ENCODE measurements at places on chromosomes 12 and 14.

GRCh38 chr12:110921262-110921661 is 883 bp upstream of the MYL2 start:
- DNase-seq, result peak; percentile 83

DNA sequence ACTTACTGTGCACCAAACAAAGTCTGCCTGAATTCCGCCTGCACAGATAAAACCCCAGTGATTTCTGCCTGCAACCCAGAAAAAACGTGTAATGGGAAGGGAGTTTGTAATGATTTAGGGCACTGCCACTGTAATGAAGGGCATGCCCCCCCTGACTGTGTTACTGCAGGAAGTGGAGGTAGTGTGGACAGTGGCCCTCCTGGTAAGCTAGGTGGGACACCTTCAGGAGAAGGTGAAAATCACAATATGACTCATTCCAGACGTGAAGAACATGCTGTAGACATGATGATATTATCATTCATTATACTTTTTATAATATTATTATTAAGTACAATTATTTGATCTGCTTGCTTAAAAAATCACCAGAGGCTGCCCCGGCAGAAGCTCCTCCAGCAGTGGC is 59.2 kb downstream of the MAPKAPK5 start:
- no peak for DNase-seq

GRCh38 chr14:35576260-35576659 is 42.3 kb downstream of the INSM2 start:
- DNase-seq, result no peak

DNA sequence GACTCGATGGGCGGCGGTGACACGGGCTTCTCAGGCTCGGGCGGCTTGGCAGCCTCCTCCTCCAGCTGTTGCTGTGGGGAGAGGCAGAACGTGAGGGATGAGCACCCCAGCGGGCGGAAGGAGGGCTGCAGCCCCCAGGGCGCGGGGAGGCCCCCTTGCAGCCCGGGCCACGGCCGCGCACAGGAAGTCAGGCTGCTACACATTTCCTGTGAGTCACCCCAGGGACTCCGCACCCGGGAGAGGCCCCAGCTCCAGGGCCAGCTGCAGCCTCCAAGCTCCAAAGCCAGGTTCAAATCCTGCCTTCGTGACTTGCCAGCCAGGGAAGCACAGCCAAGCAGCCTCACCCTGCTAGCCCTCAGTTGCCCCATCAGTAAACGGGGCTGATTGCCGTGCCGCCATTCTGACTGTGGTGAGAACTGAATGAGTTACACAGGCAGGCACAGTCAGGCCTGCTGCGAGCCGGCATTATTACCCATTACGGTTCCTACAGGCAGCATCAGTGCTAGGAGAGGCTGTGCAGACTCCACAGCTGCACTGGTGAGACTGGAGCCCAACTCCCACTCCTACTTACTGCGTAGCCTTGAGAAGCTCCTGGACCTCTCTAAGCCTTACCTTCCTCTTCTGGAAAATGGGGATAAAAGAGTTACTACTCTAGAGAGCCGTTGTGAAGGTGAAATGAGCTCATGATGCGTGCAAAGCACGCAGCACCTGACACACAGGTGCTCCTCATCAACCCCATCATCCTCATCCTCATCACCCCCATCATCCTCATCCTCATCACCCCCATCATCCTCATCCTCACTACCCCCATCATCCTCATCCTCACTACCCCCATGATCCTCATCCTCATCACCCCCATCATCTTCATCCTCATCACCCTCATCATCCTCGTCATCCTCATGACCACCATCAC is 100.9 kb downstream of the NCOR2 start:
- DNase-seq, result peak; percentile 67

DNA sequence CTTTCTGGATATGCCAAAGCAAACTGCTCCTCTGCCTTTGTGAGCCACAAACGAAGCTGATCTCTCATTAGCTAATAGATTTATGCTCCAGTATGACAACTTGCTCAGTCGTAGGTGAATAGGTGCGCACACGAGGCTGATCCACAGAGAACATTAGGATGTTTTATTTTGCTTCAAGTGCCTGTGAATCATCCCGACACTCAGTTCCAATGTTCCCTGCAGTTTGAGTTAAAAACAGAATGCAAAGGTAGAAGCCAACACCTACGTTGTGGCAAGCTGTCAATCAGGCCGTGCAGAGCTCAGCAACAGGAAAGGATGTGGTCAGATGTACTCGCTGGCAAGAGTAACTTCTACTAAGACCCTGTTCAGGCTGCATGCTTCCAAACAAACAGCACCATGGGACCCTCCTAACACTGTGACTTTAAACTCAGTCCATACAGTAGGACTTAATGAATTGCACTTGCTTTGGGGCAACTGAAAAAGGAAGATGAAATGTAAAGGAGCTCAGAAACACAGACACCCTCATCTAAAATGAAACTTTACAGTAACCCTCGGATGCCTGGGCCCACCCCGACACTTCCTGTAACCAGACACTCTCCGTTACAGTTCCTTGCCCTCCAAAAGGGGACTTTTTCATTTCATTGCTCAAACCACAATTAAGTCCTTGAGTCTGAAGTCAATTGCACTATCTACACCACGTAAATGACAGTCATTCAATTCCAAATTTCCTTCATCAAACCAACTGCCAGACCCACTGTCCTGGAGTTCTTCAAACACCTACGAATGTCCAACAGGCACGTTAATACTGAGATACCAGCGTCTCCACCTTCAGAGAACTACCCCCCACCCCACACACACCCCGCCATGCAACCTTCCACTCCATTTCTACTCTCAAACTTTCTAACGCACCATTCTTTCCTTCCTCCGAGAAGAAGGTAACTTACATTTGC is 1.6 kb downstream of the CCDC88C start:
- DNase-seq, result no peak

GRCh38 chr12:115872919-115873357 is 404.6 kb downstream of the MED13L start:
- DNase-seq, result no peak

DNA sequence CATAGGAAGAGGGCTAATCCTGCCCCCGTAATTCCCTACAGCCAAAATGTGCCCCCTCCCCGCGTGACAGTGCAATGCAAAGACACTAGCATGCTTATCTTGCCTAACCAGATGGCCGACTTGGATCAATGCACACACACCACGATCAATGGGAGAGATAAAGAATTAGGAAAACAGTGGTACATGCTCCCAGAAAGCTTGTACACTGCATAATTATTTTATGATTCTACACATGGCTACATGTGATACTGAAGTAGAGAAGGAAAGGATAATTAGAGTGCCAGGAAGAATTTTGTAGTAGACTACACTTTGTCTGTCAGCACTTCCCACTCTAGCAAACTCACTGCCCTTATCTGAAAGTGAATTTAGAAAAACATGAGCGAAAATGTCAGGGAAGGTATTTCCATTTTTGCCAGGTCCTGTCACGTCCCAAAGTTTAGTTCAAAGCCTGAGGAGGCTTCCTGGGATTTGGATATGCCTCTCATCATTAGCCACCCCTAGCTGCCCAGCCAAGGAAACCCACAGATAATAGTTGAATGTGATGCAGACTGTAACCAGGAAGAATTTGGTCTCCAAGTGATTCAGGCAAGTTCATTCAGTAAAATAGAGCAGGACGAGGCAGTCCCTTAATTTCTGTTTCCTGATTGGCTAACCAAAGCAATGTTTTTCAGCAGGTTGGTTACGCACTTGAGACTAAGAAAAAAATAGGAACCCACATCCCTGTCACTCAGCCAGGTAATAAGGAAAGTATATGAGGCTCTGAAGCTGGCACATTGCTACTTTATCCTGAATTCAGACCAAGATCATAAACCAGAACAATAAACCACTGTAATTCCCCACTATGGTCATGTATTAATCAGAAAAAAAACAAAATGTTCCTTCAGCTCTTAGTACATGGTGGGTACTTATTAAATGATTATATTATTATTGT is 199.6 kb upstream of the OTX2 start:
- peak; percentile 13 for DNase-seq

DNA sequence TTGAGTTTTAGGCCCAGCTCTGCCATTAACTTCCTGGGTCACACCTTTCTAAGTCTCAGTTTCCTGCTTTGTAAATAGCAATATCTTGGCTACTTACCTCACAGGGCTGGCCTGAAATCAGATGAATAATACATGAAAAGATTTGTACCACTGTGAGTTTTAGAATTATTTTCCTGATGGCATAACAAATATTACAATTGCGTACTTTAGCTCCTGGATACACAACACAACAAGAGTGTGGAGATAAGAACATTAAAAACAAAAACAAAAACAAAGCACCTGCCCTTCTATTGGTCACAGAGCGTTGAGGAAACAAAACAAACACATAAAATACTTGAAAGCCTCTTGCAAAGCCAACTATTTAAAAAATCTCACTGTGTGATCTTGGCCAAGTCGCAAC is 4.9 kb upstream of the HDAC7 start:
- DNase-seq, result no peak

Data from A172 (cell line).